Fibroblast of the conjunctiva (primary cell): ENCODE measurements at places on chromosomes 5 and 9.

- DNase-seq, result no peak
Observed at GRCh38 chr5:180646963-180647305, 2.5 kb downstream of the FLT4 start.

DNA sequence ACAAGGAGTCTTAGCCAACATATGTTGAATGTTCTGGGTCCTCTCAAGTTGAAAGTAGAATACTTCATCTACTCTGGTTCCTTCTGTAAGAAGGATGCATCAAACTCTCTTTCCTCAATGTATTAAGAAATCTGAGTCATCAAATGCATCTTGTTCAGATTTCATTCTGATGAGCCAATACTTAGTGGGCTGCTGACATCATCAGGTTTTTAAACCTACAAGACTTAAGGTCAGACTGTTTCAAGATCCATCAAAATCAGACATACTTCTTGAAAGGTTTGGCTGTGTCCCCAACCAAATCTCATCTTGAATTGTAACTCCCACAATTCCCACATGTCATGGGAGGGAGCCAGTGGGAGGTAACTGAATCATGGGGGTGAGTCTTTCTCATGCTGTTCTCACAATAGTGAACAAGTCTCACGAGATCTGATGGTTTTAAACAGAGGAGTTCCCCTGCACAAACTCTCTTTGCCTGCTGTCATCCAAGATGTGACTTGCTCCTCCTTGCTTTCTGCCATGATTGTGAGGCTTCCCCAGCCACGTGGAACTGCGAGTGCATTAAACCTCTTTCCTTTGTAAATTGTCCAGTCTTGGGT lies 168.8 kb downstream of the RAPGEF6 start:
- peak; percentile 37 for DNase-seq

DNA sequence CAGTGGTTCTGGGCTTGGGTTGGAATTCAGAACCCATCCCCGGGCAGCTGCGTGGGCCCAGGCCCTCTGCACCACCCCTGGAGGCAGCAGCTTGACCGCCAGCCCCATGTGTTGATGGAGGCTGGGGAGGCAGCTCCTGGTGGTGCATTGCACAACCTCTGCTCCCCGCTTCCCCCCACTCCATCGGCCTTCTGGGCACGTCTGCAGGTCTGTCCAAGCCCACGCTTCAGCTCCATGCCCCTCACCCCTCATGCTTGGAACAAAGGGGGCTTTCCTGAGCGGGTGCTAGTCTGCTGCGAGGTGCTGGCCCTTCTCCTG lies 1.4 kb downstream of the NCS1 start:
- no peak for DNase-seq

- no peak for DNase-seq
Observed at GRCh38 chr9:114488398-114489129, 16.7 kb downstream of the WHRN start.

DNA sequence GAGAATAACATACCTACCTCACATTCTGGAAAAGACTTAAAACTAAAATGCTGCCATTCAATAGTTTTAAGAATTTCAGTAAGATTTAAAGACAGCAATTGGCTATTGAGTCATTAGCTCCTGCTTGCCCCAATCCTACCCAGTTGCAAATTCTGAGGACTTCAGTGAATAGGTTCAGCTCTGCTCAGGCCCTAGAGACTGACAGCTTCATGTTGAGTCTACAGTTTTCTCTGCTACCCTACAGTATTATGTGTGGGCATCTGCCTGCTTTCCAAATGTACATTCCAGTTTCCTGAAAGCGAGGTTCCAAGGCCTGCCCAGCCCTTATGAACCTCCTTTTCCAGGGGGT lies 61.5 kb downstream of the ARSB start:
- no peak for DNase-seq

GRCh38 chr9:137444106-137444790 lies 3.1 kb upstream of the ENTPD8 start:
- no peak for DNase-seq

- DNase-seq, result peak; percentile 55
Observed at GRCh38 chr5:177113566-177114424, 19.8 kb upstream of the NSD1 start.

DNA sequence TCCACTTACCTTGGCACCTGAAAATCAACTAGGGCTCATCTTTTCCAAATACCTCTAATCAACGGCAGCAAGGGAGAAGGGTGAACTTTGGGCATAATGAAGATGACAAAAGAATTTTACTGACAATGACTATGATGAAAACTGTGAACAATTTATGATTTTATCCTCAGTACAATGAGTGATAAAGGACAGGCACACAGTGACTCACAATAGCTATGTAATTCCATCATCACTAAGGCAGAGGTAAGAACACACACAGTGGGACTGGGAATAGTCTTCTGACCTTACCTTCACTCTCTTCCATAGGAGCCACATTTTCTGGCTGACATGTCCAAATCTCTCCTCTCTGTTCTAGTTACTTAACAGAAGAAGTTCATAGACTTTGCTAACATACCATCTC lies 26.1 kb upstream of the KCNV2 start:
- no peak for DNase-seq

- no peak for DNase-seq
Observed at GRCh38 chr9:78325846-78326360, 29.0 kb downstream of the PSAT1 start.

GRCh38 chr5:51449026-51449425 lies 65.8 kb downstream of the ISL1 start:
- no peak for DNase-seq

- DNase-seq, result no peak
Observed at GRCh38 chr9:136476369-136477150, 6.3 kb downstream of the SEC16A start.

- DNase-seq, result no peak
Observed at GRCh38 chr5:176381979-176382378, 6.4 kb downstream of the NOP16 start.

DNA sequence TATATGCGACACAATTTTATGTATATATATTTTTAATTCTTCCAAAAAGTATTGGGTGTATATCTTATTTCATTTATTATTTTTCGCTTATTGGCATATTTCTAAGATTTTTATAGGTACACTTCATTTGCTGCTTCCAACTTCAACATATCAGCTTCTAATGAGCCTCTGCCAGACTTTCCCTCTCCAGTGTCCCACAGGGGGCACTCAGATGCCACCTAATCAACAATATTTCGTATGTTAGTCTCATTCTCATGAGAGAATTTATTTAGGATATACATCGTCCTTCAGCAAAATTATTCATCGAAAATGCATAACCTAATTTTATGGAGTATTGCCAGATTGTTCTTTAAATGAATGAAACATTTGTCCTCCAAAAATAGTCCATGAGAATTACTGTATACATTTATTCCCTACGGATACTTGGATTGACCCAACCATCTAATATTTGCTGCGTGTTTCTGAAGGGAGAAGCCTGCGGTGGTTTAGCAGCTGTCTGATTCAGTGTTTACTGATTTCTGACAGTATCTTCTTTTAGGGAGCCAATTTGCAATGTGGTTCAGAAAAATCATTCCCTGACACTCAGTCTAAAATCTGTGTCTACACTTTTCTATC lies 100.6 kb upstream of the SELENOP start:
- no peak for DNase-seq

- no peak for DNase-seq
Observed at GRCh38 chr5:64766941-64767340, 1.6 kb downstream of the SREK1IP1 start.

DNA sequence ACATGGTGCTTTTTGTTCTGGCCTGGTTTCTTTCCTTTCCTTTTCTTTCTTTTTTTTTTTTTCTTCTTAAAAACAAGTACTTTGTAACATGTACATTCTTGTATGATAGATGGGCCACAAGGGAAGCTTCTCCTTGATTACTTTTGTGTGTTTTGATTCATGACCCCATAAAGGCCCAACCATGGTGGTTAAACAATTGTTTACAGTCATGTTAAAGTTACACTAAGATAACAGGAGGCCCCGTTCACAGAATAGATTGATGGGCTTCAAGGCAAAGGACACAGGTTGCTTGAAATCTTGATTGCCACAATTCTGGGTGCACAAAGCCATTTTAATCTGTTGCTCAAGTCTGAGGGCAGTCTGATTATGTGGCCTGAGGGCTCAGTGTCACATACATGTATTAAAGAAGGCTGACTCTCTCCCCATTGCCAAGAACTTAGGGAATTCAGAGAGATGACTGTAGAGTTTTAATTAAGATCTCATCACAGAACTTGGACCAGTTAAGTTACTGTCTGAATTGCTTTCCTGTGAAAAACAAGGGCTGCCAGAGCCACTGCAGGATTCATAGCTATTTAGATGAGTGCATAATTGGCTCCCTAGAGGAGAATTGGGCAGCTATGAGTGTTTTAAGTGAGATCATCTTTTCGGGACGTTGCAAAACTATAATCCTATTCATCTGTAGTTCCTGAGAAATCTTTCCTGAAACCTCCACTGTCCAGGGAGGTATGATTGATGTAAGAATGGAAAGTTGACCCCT lies 163.4 kb downstream of the TLE4 start:
- DNase-seq, result no peak

- no peak for DNase-seq
Observed at GRCh38 chr5:159917994-159918393, 1.7 kb downstream of the ADRA1B start.

GRCh38 chr9:89353989-89354388 lies 35.7 kb downstream of the SECISBP2 start:
- no peak for DNase-seq

DNA sequence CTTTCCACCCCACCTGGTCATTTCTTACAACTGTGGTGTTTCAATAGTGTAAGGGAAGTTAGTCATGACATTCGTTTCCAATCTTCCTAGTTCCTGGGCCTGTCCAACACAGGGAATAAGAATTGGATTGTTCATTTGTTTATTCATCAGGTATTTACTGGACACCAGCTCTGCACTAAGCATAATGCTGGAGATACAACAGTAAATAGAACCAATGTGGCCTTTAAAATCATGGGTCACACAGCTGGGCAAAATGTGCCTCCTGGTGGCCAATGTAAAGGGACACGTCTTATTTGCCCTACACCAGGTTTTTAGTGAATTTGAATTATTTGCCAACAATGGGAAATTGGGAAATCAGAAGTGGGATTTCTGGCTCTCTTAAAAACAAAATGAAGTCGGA lies 10.4 kb downstream of the ABLIM3 start:
- DNase-seq, result no peak

DNA sequence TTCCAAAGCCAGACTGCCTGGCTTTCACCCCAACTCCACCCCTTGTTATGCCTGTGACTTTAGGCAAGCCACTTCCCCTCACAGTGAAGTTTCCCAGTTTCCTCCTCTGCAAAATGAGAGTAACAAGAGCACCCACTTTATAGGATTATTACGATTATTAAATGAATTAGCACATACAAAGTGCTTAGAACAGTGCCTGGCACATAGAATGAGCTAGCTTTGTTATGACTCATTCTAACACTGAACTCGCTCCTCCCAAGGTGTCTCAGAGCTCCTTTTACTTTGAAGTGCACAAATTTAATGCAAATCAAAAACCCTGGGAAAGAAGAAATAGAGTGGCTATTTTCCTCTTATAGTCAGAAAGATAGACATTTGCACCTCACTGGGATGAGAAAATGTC lies 34.3 kb downstream of the DNAH5 start:
- no peak for DNase-seq

DNA sequence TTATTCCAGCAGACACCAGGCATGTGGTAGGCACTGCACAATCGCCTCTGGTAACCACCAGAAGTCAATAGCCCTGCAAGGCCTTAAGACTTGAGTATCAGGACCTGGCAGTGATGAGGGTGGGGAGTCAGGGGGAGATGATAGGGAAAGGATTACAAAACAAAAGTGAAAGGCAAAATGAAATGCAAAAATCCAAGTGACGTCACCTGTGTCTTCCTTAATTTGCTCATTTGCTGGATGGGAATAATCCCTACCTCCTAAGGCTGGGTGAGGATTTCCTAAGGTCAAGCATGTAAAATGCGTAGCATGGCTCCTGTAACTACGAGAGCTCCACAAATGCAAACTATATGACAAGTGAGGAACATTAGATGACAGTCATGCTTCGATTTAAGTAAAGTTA lies 58.4 kb downstream of the FOXI1 start:
- no peak for DNase-seq

DNA sequence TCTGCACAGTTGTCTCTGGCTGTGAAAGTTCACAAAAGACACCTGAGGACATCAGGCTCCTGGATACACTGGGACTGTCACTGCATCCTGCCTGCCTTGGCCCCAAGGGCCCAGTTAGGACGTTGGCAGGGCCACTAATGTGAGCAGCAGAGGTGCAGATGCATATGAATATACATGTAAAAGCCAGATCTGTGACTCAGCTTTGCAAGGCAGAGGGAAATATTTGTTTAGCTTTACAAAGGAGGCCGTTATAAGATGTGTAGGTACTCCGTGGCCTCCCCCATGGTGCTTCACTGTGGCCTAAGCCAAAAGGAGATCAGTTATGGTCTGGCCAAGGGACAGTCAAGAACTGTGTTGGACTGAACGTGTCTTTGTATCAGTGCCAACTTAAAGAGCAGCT lies 4.1 kb upstream of the C1QTNF3 start:
- DNase-seq, result no peak
